ENCODE measurements at places on chromosomes 12 and 14.
A peak's percentile ranks its signal among the peaks of the same experiment; 100 is the strongest.

DNA sequence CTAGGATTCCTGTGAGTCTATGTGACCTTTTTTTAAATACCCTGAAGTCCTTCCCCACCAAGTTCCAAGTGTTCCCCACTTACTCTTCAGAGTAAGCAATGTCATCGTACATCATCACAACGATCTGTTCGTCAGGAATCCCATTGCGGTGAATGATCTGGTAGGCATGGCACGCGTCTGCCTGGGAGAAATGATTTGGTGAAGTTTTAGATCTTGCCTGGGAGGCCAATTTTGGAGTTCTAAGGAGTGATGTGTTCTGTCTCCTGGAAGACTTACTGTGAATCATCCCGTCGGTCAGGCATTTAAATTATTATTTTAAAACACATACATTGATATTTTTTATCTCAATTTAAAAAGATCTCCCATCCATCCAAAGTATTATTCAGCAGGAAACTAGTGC is 29.8 kb downstream of the LGMN start:
- DNase-seq, result no peak

- no peak for DNase-seq
Observed at GRCh38 chr12:118103601-118104382, at the start of gene VSIG10. Gene VSIG10, minus strand, starts transcription at chr12:118104011. Its CDS starts 340 bp downstream, at chr12:118103671.

DNA sequence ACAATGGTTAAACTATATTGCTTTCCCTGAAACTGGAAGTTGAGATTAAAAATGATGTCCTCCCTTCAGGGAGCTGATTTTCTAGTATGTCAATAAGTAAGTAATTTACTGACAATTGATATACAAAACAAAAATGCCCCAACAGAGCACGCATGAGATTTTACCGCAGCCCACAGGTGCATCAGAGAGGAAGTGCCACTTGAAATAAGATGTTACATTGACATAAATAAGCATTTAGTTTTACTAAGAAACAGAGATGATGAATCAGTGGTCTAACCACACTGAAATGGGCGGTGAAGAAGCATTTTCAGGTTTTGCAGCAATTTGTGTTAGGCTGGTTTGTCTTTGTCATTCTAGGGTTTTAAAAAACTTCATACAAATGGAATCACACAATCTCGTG is 8.8 kb upstream of the CLECL1 start:
- peak; percentile 48 for DNase-seq

DNA sequence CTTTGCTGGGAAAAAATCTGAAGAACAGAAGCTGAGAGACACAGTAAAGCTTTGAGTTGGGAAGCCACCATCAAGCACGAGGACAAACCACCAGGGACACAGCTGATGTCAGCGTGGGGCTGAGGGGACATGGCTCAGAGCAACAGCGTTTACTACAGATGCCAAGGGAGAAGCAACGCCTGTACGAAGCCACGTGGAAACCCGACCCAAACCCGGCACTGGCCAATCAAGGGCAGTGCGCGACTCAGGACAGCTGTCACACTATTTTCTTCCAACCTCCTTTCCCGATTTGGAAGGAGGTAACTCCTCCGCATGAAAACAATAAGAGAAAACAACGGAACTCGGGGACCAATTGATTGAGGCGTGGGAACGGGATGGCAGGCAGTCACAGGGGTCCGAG is 20.2 kb upstream of the CHGA start:
- no peak for DNase-seq

GRCh38 chr12:95463050-95463449 is 10.9 kb upstream of the METAP2 start:
- DNase-seq, result no peak

- DNase-seq, result no peak
Observed at GRCh38 chr12:64103825-64104740, 118.0 kb downstream of the KICS2 start.

- no peak for DNase-seq
Observed at GRCh38 chr14:87600240-87600639, 392.7 kb downstream of the GALC start.

DNA sequence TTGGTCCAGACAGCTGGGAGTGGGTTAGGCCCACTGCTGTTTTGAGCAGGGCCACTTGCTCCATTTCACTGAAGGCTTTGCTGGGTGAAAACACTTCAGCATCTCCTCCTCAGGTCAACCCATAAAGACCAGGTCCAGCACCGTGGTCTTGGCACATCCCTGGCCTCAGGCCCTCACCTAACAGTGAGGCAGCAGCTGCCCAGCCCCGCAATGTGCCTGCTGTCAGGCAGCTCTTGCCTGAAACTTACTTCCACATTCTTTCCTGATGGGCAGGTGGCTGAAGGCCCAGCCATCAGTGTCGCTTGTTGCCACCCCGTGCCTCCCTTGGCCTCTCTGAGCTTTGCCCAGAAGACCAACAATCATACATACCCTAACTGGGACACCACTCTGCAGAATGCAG is 54.4 kb downstream of the ANAPC7 start:
- no peak for DNase-seq

GRCh38 chr12:92224685-92225331 is 79.2 kb upstream of the BTG1 start:
- no peak for DNase-seq

DNA sequence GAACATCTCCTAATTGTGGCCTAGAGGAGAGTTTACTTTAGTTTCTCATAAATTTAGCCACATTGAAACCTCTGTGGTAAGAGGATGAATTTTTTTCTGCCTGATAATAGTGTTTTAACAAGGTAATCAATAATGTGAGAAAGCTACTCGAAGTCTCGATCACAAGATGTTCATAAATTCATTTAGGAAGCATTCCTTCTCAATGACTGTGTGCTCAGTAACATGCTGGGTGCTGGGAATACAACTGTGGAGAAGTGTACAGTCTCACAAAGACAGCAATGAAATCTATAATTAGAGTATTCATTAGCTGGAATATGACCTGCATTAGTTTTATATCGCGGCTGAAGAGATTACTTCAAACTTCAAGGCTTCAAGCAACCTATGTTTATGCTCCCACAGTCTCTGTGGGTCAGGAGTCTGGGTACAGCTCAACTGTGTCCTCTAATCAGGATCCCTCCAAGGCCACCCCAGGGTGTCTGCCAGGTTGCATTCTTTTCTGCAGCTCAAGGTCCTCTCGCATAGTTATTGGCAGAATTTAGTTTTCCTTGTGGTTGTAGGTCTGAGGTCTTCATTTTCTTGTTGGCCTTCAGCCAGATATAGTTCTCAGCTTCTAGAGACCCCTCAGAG is 167.6 kb downstream of the ANO4 start:
- DNase-seq, result no peak

DNA sequence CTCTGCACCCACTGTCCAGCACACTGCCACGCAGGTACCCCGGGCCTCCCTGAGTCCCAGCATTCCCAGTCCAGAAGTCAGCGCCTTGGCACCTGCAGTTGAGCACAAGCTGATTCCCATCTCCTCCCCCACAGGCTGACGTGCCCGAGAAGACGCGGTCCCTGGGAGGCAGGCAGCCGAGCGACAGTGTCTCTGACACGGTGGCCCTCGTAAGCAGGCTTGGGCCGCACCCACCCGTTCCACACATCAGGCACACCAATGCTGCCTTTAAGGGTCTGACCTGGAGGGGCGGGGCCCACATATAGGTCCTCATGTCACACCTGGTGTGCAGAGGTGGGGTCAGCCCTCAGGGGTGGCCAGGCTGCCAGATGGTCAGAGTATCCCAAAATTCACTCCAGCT is 18.4 kb upstream of the TEX22 start:
- DNase-seq, result no peak

- no peak for DNase-seq
Observed at GRCh38 chr12:9587987-9588600, 19.6 kb downstream of the KLRB1 start.

GRCh38 chr14:61544448-61545330 is 150.6 kb upstream of the HIF1A start:
- DNase-seq, result no peak

GRCh38 chr12:95073698-95074520 is 491 bp upstream of the NR2C1 start:
- DNase-seq, result no peak

GRCh38 chr12:14313379-14314138 is 51.9 kb upstream of the ATF7IP start:
- DNase-seq, result no peak

DNA sequence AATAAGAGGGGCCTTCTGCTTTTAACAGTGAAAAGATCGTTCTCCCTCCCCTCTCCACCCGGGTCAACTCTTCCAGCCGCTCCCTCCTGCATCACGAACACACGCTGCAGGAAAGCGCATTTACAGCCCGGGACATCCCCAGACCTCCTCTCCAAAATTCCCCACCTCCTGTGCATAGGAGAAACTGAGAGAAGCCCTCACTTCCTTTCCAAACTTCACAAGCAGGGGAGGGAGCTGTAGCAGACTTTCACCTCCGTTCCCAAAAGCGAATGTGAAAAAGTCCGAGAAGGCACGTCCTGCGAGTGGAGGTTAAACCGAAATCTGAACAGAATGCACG is 513 bp downstream of the BCAT1 start:
- DNase-seq, result no peak
